Thymus (tissue), 14 donors: ENCODE measurements at places on chromosomes 4 and X.

DNA sequence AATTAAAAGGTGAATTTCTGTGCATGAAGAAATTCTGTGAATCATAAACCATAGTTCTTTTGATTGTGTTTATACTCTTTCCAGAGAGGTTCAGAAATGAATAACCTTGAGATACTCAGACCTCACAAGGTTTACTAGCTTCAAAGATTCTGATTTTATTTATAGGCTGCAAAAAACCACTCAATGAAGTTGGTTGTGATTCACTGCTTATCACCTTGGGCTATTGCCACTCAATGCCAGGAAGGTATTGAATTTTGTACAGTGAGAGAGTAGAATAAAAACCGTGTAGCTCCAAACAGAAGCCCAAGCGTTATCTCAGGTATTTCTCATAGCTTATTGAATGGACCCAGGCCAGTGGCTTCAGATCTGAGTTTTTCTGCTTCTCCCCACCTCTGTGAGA, 118.7 kb downstream of the FHIP1A start:
- DNase-seq, result no peak

DNA sequence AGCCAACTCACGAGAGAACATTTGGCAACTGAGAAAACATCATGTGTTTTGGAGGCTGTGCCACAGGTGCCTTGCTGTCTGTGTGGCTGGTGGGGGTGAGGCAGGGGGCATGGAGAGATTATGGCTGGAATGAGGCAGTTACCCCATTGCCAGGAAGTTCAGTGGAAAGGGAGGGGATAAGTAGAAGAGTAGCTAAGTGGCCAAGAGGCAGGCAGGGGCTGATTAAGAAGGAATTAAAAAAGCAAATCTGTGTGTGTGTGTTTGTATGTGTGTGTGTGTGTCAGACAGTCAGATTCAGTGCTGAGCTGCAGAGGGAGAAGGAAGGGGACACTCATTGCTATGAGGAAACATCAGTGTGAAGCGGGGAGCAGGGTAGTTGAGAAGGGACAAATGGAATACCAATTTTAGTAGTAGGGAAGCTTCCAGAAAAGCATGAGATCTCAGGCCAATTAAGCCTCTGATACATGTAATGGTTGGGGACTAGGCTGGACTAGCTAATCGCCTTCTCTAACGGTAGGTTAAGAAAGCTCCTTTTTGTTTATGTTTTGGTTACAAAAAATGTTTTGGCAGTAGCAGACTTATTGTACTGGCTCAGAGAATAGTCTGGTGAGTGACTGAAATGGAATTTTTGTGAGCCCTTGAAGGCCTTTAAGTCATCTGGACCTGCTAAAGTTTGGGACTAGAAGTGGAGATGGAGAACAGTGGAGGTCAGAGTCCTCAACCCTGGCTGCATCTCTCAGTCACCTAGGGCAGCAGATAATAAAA, 18.5 kb downstream of the TMEM164 start:
- DNase-seq, result no peak

- DNase-seq, result no peak
These were observed 295.9 kb upstream of the TACR3 start for GRCh38 chr4:104015680-104016079.

DNA sequence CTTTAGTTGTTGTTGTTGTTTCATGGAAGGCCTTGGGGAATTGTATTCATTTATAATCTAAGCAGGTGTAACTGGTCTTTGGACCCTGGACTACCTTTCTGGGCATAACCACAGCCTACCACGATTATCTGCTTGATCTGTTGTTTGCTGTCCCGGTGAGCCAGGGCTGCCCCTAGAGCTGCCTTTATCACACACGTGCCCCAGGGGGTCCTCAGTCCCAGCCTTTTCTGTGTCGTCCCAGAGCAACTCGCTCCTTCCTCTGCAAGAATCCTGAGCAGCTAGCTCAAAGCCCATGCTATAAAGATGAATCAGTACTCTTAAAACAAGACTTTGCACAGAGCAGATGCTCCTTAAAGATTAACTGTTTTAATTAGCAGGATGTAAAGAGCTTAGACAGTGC, 273.2 kb downstream of the EVC2 start:
- DNase-seq, result no peak

DNA sequence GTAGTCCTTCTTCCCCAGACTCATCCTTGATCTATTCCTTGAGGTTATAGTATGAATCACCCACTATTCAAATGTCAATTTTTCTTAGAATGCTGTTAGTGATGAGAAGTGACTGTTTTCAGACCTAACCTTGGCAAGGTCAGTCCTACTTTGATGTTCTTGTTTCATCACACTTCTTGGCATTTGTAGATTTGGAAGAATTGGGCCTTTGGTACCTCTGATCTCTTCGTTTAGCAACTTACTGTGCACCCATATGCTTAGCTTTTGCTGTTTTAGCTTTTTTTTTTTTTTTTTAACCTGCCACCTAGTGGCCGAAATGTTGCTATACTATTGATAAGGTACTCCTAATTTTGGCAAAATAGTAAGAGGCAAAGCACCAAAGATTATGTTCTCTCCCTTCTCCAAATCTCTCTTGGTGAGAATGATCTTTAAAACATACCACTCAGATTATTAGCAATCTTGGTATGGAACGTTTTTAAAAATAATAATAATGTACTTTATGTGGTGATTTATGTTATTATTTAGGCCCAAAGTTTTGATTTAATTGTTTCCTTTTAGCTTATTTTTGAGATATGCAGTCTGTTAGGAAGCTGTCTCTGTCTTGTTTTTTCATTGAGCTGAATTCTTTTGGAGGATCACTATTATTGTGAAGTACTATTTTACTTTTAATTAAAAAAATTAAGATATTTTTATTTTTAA, 16.6 kb downstream of the DCK start:
- no peak for DNase-seq

- DNase-seq, result no peak
These were observed 59.8 kb downstream of the PTCHD1 start for GRCh38 chrX:23394421-23394820.

- no peak for DNase-seq
These were observed 59.3 kb downstream of the WDFY3 start for GRCh38 chr4:84907145-84907544.

DNA sequence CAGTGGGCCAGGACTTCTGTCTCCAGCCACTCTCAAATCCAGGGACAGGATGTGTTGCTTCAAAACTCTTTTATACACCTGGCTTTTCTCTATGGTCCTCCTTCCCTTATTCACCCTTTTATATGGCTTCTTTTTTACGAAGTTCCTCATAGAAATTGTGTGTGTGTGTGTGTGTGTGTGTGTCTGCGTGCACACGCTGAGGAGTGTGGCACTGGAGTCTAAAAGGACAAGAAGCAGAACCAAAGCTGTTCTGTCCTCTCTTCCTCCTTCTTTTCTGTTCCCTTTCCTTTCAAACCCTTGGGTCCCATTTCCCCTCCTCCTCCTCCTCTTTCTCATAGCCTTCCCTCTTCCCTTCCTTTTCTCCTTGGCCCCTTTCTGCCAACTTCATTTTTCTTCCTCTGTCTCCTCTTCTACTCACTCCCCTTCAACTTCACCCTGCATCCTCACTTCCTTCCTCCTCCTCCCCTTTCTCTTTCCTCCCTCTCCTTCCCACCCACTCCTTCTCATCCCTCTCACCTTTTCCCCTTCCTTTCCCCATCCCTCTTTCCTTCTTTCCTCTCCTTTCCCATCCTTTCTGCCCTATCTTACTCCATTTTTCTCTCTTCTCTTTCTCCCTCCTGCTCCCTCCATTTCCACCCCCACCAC, 360.5 kb downstream of the MID1IP1 start:
- no peak for DNase-seq

DNA sequence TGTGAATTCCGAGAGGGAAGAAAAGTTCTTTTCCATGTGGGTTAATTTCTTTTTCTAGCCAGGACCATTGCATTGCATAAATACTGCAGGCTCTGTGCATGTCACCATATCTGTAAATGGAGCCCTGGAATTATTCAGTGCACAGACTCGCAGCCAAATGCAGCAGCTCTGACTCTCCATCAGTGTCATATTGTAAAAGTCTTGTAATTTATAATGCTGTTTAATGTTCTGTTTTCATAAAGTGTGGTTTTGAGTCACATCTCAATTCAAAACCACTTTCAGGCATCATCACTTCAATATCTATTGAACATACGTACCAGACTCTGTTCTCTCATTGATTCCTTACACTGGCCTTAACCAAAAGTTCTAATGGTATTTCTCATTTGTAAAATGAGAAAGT, 193.9 kb upstream of the RPL34 start:
- DNase-seq, result no peak

DNA sequence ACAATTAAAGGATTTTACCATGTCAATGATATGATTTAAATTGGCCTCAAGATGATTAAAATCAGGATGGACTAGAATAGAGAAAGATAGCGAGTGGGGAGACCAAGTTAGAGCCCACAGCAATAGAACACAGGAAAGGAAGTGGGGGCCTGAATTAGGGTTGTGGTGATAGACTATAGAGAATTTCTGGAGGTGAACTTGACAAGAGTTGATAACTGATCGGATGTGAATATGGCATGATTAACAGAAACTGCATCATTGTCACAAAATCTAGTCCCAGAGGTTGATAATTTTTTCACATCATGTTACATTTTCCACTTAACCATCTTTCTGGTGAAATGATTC, 26.3 kb upstream of the TRPC3 start:
- no peak for DNase-seq

- no peak for DNase-seq
These were observed 118.9 kb upstream of the GK2 start for GRCh38 chr4:79526641-79527565.

DNA sequence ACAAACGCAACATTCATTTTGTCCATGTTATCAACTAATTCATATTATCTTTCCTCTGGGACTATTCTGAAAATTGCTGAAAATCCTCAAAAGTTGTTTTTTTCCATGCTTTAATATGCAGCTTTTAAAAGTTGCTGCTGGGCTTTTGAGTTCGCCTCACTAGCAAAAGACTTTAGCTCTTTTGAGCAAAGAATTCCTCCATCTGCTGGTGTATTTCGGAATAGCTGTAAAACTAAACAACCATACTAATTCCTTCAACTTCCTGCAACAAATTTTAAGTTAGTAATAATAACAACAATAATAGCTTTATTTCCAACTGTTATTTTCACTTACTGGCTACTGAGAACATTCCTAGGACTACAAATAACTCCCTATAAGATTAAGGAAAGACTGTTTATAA, 124.5 kb upstream of the PLAC1 start:
- DNase-seq, result peak; percentile 61

GRCh38 chr4:38902695-38903094, 35.1 kb downstream of the FAM114A1 start:
- DNase-seq, result peak; percentile 35

DNA sequence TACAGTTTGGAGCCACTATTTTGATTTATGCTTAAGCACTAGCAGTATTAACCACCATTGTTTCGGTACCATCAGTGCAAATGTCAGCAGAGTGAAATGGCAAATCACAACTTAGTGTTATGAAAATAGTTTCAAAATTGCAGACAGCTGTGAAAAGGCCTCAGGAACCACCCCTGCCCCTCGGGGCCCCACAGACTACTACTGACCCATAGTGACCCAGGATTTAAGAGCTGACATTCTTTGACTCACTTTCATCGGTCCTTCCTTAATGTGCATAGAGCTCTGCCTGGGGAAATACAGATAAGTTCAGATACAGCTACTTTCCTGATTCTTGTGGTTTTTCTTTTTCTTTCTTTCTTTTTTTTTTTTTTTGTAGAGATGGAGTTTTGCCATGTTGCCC, 3.3 kb upstream of the BBS7 start:
- DNase-seq, result no peak

DNA sequence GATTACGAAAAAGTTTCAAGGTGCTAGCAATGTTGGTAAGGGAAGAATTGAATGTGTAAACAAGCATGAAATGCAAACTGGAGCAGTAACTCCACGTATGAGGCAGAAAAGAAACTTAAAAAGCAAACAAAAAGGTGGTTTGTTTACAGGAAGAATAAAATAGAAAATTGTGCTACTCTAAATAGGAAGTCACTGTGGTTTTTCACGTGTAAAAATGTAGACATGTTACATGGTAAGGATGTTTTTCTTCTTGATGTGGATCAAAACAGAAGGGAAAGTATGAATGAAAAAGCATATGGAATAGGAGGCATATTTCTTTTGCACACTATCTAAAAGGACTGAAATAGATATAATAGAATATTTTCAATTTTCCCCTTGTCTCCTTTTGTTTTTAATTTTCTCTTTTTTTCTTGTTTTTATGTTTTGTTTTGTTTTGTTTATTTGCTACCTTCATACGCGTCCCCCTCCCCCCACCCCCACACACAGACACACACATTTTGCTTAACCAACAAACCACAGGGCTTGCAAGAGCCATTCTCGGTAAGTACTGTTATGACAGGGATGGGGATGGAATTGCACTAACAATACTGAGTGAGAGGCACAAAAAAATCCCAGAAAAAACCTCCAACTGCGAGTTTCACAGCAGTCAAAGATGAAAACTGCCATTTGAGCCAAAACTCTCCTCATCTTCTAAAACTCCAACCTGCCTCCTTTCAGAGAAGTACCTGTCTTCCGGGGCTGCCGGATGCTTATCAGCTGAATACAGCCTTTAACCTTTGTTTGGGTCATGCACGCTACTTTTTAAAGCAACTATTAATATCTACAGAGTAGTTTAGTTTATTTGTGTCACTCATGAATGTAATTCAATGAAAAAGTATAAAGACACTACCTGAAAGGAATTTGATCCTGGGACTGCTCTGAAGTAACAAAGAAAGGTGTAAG, 135.8 kb downstream of the IL15 start:
- DNase-seq, result no peak

- DNase-seq, result peak; percentile 50
These were observed 45.7 kb downstream of the PRPS1 start for GRCh38 chrX:107673933-107674479.

DNA sequence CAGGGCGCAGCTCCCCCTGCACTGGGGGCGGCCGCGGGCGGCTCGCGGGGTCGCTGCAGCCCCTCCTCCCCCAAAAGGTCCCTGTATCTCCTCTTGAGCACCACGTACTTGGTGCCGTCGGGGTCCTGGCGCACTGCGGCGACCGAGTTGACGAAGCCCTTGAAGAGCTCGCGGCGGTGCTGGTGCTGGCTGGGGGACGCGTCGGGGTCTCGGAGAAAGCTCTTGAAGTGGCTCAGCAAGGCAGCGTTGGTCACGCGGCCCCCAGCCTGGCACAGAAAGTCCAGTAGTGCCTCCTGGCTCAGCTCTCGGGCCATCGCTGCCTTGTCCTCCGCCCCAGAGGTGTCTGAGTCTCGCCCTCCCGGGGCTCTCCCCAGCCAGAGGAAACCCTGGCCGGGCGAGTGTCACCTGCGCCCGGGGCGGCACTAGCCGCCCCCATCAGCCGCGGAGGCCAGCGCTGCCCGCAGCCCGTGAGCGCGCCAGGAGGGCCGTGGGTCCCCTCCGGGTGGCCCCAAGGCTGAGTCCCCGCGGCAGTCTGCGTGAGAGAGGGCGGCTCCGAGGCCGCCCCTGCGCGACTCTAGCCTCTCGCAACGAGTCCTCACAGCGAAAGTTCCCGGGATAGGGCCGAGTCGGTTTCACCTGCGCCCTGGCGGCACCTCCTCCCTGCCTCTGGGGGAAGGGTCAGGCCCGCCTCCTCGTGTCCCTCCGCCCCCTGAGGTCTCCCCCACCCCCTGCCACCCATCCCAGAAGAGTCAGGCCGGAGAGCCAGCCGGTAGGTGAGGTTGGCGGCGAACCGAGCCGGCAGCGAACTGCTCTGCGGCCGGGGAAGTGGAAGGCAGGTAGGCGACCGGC, at the start of gene SOWAHB:
Gene SOWAHB (minus strand): TSS at position 609 of the 849 bp plus-strand sequence. CDS start 295 bp downstream, at position 314.
- no peak for DNase-seq

GRCh38 chr4:7384003-7384928, 50.5 kb downstream of the PSAPL1 start:
- no peak for DNase-seq

- DNase-seq, result no peak
These were observed 29.8 kb downstream of the IQCM start for GRCh38 chr4:149785696-149786431.
